ENCODE measurements at places on chromosomes 1 and 21. TPM values are rescaled to one million over a fixed set of nuclear protein-coding genes. Genes with fewer than 3 reads are reported as not detected.

The OXCT2 gene
- total RNA-seq, result 0.28 TPM

The SELP gene
- total RNA-seq, result not detected

DNA sequence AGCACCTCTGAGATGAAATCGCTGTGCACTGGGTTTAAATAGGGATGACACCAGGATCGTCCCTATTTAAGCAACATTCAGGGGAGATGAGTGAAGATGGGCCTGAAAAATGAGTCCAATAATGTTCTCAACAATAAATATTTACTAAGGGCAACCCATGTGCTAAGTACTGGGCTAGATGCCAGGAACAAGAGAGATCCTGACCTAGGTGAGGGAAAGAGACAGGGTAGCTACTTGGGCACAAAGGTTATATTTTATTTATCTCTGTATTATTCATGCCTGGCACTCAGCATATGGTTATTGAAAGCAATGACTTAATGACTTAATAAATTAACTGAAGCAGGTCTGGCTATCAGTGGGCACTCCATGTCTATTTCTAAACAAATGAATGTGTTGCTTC lies 27.4 kb upstream of the AVPR1B start:
- no peak for DNase-seq

- DNase-seq, result no peak
Measured at GRCh38 chr1:114388432-114389003, 122.5 kb downstream of the TRIM33 start.

DNA sequence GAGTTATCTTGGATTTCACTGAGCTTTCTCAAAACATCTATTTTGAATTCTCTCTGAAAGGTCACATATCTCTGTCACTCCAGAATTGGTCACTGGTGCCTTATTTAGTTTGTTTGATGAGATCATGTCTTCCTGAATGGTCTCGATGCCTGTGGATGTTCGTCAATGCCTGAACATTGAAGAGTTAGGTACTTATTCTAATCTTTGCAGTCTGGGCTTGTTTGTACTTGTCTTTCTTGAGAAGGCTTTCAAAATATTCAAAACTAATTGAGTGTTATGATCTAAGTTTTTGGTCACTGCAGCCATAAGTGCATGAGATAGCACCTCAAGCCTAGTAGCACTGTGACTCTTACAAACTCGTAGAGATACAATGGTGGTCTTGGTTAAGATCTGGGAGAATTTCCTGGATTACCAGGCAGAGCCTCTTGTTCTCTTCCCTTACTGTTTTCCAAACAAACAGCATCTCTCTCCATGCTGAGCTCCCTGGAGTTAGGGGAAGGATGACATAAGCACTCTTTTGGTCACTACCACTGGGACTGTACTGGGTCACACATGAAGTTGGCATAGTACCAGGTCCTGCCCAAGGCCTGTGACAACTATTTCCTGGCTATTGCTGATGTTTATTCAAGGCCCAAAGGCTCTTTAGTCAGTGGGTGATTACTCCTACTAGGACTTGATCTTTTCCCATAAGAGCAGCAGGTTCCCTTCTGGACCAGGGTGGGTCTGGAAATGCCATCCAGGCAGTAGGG lies 25.6 kb downstream of the SLC22A15 start:
- DNase-seq, result no peak

The ATP5PF gene
- 74.7 TPM for total RNA-seq

The FCMR gene
- total RNA-seq, result not detected

GRCh38 chr1:64983110-64983509 lies 16.8 kb upstream of the JAK1 start:
- DNase-seq, result peak; percentile 71

GRCh38 chr1:200409203-200409760 lies 554 bp downstream of the ZNF281 start:
- DNase-seq, result peak; percentile 33

- DNase-seq, result no peak
Measured at GRCh38 chr1:115537415-115537814, 104.4 kb upstream of the VANGL1 start.

DNA sequence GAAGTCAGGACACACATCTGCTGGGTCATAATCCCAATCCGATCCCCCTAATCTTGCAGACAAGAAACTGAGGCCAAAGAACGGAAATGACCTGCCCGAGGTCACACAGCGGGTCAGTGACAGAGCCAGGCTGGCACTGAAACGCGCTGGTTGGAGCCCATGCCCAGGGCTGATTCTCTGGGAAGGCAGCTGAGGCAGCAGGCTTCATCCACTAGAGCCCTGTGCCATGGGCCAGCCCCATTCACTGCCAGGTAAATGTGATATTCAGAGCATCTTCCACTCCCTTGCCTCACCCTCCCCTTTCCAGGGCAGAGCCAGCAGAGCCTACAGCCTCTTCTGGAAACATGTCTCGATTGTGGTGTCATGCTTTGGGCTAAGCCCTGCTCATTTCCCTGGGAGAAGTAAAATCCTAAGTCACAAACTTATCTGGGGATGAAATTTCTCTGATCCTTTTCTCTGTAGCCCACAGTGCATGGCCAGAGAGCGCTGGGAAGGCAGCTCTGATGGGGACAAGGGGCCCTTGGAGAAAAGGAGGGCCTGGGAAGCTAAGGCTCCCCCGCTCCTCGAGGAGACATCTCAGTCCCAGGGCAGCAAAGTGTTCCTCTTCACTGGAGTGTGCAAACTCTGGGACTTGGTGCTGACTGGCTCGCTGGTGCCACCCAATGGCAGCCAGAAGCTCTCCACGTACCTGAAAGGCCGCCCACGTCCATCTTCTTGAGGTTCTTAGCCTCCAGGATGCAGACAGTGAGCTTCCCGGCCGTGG lies 110.4 kb downstream of the SYT2 start:
- peak; percentile 84 for DNase-seq

- no peak for DNase-seq
Measured at GRCh38 chr21:44637018-44637850, at the start of gene KRTAP10-10. TSS of gene KRTAP10-10 (plus strand) at chr21:44637356. CDS start at chr21:44637418, 62 bp downstream.

- no peak for DNase-seq
Measured at GRCh38 chr1:1290238-1290731, 10.0 kb downstream of the SCNN1D start.

DNA sequence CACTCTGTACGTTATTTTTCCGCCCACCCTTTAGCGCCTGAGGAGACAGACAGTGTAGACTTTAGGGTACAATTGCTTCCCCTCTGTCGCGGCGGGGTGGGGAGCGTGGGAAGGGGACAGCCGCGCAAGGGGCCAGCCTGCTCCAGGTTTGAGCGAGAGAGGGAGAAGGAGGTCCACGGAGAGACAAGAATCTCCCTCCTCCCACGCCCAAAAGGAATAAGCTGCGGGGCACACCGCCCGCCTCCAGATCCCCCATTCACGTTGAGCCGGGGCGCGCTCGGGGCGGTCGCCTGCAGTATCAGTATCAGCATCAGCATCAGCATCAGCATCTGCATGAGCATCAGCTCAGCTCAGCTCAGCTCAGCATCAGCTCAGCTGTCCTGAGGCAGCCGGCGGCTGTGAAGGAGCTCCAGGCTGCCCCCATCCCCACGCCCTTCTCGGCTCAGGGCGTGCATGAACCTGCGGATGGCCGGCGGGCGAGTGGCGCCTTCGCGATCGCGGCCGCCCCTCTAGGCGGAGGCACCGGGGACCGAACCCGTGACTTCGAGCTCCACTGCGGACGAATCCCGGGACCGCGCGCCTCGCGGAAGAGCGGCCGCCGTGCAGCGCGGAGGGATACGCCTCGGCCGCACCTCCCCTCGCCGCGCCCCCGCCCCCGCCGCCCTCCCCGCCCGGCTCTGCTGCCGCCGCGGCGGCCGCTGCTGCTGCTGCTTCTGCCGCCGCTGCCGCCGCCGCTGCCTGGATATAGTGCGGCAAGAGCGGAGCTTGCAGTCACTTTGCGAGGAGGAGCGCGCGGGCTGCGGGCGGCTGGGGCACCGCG lies at the start of gene NCAM2:
Gene NCAM2, plus strand, starts transcription at position 774 of the 820 bp plus-strand sequence.
- peak; percentile 76 for DNase-seq

- no peak for DNase-seq
Measured at GRCh38 chr1:24138476-24139221, 4.3 kb downstream of the IL22RA1 start.

GRCh38 chr1:64727861-64728260 lies 17.0 kb upstream of the RAVER2 start:
- DNase-seq, result no peak

The KCNT2 gene
- 0.56 TPM for total RNA-seq

DNA sequence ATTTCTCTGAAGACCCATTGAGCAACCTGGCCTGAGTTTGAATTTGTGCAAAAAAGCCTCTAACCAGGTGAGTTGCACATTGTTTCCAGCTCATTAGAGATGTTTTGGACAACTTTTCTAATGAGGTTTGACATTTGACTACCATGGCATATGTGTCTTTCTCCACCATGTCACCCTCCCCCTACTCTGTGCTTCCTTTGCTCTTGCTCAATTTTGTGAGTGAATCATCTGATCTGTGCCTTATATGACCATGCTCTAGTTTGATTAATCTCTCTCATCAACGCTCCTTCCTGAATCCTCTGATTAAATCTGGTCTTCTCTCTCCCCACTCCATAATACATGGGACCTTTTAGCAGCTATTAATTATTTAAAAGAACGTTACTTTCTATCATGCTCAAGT lies 144.8 kb upstream of the SAMSN1 start:
- no peak for DNase-seq

The ACOT7 gene
- total RNA-seq, result 48.9 TPM

GRCh38 chr1:181987334-181987895 lies 74.1 kb downstream of the ZNF648 start:
- no peak for DNase-seq

DNA sequence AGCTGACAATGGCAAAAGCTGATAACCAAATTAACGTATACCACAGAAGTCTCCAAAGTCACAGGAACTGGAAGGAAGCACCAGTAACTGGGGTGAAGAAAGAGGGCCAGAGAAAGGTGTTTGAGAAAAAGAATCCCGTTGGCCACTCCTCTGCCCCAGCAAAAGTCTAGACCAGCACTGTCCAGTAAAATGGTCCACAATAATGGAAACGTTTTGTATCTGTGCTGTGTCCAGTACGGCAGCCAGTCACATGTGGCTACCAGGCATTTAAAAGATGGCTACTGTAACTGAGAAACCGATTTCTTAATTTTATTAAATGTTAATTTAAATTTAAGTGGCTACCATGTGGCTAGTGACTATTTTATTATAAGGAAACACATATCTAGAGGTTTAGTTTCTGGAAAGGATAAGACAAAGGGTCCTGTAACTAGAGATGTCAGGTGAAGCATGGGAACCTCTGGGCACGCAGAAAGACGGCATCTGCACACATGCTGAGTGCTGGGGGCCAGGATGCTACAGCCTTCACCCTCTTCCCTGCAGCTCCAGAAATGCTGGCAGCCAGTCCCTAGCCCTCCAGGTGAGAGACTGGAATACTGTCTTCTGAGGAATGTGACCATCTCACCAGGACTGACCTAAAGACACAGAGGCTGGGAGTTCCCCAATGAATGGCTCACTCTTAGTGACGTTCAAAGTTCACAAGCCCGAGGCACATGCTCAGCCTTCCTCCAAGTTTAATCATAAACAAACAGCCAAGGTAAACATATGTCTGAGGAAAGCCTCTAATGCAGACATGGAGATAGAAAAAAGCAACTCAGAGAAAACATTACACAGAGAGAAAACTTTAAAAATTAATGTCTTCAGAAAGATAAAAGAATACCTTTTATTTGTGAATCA lies 50.7 kb downstream of the JAK1 start:
- peak; percentile 94 for DNase-seq

The C1orf141 gene
- total RNA-seq, result not detected

GRCh38 chr1:222967466-222968240 lies 152.8 kb downstream of the DISP1 start:
- no peak for DNase-seq

GRCh38 chr1:32759521-32759981 lies 57.0 kb upstream of the SYNC start:
- DNase-seq, result no peak

The CENPL gene
- total RNA-seq, result 21.9 TPM

- no peak for DNase-seq
Measured at GRCh38 chr1:47872886-47873285, 124.3 kb downstream of the TRABD2B start.

The FNDC10 gene
- 0.28 TPM for total RNA-seq

GRCh38 chr1:101920577-101920976 lies 76.1 kb downstream of the OLFM3 start:
- no peak for DNase-seq

DNA sequence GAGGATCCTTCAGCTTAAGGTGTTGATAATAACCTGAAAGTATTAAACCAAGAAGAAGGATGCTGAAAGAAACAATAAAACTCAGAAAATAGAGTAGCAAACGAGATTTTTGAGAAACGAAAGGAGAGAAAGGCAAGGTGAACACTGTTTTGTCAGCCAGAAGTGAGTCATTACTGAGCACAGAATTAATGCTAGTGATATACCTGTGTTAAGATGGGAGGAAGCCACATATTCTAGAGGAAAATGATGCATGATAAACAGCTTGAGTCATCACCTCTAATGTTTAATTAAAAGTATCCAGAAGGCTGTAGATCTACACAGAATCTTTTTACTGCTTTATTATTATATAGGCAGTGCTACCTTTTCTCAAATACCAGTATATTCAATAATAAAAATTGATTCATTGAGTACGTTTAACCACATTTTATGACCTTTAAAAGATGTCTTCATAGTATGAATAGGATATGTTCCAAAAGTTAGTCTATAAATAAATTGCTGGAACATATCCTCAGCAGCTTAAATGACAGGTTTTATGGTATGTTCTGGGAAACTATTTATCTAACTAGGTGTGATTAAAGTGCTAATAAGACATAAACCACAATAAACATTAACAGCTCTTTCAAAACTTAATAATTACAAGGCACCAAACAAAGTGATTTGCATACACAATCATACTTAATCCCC lies 10.3 kb downstream of the SH3GLB1 start:
- no peak for DNase-seq

GRCh38 chr1:4090976-4091660 lies 191.0 kb upstream of the C1orf174 start:
- DNase-seq, result no peak

GRCh38 chr1:114208106-114208505 lies 54.4 kb upstream of the SYT6 start:
- no peak for DNase-seq

The LMX1A gene
- total RNA-seq, result not detected

- peak; percentile 33 for DNase-seq
Measured at GRCh38 chr1:63698001-63698838, 75.6 kb upstream of the ROR1 start.

The CYP4B1 gene
- not detected for total RNA-seq

The KRTAP10-9 gene
- not detected for total RNA-seq

- DNase-seq, result no peak
Measured at GRCh38 chr1:75136921-75137641, 2.9 kb downstream of the LHX8 start.

- no peak for DNase-seq
Measured at GRCh38 chr1:38371505-38371844, 324.9 kb upstream of the POU3F1 start.

- DNase-seq, result no peak
Measured at GRCh38 chr1:112790920-112791722, 76.0 kb upstream of the PPM1J start.

The C8A gene
- not detected for total RNA-seq

DNA sequence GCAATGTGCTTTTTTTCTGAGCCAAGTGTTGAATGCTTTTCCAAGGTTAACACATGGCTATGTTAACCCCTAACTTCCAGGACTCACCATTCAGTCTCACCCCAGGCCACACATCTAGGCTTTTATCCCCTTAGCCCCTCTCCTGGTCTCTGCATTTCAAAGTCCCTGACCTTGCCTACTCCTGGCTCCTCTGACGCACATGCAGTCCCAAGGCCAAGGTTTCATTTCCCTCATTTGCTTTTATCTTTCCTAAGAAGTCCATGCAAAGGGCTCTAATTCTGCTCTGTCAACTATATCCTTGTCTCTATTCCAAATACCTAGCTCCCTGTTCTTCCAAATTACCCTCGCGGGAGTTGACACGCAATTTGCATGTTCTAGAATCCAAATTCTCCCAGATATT lies 25.4 kb downstream of the SLC30A10 start:
- no peak for DNase-seq
